ENCODE measurements at places on chromosomes 13 and 19.

- no peak for DNase-seq
Observed at GRCh38 chr19:55712804-55713631, 25.2 kb downstream of the NLRP9 start.

DNA sequence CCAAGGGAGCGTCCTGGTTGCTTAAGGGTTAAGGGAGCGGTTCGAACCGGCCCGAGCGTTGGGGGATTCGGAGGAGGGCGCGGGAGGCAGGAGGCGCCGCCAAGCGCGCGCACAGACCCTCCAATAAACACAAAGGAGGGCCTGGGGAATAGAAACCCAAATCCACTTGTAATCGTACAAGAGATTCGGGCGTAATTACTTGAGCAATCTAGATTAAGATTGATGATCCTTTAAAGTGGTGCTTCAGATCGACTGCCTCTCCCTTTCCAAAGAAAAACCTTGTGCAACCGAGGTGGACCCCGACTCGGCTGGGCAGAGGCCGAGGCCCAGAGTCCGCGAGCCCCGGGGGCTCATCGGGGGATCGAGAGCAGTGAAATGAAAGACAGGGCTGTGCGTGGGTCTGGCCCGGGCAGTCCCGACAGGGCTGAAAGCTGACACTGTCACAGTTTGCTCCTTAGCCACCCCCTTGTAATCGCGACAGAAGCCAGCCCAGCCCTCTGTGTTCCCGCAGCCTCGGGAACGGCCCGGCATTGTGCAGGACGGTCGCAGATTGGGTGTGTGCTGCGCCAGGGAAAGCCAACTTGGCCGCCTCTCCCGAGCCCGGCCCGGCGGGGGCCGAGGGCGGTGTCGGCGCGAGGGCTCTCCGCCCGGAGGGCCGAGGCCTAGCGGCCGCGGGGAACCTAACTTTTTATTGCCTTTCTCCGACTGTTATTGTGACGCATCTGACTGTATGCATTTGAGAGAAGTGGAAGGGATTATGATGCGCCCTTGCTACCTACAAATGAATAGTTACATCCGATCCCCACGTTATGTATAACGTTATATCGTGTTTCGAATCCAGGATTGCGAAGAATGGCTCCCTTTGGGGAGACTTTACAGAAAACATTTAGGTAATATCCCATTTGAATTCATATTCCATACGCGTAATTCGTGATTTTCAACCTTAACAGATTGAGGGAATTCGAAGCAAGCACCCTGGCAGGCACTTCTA, 5.5 kb downstream of the MAB21L1 start:
- DNase-seq: no peak

DNA sequence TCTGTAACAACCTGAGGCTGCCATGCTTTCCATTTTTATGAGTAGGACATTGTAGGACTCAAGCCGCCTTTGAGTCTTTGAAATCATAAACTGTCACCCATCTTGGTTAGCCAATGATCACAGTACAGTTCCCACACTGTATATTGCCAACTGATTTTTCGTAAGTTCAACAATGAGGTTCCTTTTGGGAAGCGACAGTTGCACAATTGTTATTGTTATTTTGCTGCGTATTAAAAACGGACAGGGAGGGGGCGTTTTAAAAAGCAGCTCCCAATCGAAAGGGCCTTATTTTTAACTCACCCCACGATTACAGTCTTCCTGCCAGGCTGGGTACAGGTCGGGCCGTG, 601 bp downstream of the SLC46A3 start:
- no peak for DNase-seq

DNA sequence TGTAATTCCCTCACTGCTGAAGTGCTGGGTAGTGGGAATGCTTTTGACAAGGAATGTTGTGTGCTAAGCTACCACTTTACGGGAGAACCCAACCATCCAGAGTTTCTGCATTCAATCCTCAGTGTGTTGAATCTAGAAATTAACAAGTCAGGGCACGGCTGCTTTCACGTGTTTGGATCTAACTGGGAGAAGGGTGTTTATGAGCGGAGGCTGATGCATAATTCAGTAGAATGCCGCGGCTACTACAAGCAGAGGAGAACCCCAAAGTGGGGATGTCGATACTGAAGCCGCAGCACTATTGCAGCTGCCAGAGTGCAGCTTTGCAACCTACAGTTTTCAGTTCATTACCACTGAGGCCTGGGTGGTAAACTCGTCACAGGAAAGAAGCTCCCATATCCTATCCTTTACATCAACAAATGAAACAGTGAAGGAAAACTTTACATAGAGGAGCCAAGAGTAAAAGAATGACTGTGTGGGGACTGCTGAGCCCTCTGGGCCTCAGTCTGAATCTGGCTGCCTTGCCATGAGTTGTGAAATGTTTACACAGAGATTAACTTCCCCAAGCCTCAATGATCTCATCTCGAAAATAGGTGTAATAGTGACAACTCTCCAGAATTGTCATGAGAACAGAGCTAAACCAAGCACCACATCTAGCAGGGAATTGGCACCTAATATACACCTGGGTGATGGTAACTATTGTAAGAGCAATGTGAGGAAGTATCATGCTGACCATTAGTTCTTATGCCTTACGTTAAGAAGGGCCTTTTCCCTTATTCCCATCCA, 531.7 kb downstream of the MYO16 start:
- DNase-seq: no peak

DNA sequence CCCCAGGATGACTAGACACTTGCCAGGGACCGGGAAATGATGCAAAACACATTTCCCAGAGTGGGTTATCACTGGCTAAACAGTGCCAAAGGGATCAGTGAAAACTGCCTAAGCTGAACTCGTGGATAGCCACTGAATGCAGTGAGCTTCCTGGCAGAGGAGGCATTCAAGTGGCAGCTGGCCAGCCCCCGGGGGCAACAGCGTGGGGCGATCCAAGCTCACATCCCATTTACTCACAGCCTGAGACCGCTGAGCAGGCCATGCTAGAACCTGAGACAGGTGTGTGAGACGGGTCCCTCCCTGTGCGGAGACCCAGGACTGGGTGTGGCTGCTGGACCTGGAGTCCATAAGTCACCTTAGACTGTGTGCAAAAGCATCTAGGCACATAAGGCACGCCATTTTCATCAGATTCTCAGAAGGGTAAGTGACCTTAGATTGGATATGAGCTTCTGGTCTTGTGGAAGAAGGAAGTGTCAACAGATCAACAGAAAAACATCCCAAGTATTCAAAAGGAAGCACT, 51.9 kb upstream of the SLC15A1 start:
- no peak for DNase-seq

Measured in stimulated activated CD8-positive, alpha-beta memory T cell treated with anti-CD3 and anti-CD28 coated beads, Interleukin-2, amount 100 ng/mL, for 1 hour (primary cell).